Karpas-422 (cell line): ENCODE measurements at places on chromosomes 5 and 9. TPM values are rescaled to one million over a fixed set of nuclear protein-coding genes. Genes with fewer than 3 reads are reported as not detected.
A peak's percentile ranks its signal among the peaks of the same experiment; 100 is the strongest.

DNA sequence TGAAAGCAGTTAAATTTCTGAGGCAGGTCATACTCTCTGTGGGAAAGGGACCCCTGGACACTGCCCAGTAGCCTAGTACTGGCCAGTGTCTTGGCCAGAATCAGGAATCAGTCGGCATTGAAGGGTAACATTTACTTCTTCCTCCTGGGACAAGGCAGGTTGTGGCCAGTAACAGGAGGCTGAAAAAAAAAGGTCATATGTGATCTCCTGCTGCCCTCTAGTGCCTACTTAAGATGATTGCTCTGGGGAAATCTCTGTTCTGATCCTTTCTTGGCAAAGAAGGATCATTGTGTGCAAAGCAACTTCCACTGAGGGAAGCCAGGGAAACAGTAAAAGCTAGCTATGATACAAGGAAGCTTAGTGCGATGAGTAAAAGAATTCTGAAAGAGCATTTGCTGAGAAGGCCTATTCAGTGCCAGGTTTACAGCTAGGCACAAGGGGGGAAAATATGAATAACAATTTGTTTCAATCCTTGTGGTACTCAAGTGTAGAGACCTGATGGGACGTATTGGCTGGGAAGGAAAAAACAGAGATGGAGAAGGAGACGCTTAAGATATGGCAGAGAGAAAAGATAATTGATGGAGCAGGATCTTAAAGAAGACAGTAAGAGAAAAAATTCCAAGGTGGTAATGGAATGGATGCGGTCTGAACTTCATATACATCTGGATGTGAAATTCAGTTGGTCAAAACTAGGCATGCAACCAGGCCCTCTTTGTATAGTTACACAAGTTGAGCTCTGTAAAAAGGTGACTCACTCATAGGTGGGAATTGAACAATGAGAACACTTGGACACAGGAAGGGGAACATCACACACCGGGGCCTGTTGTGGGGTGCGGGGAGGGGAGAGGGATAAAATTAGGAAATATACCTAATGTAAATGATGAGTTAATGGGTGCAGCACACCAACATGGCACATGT lies 25.8 kb upstream of the TRIM32 start:
- peak; percentile 84 for DNase-seq

DNA sequence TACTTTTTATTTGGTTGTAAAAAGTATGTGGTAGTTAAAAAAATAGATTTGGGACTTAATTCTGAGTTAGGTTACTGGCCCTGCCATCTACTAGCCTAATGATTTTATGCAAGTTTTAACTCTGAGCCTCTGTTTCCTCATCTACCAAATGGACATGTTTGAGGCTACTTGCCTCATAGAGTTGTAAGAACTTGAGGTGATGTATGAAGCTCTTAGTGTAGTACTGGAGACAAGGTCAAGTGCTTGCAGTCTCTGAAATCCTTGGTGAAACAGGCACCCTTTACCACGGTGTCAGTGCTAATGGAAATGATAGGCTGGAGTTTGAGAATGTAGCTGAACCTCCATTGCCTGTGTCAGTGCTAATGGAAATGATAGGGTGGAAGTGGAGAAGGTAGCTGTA lies 15.3 kb downstream of the GPR107 start:
- no peak for DNase-seq

DNA sequence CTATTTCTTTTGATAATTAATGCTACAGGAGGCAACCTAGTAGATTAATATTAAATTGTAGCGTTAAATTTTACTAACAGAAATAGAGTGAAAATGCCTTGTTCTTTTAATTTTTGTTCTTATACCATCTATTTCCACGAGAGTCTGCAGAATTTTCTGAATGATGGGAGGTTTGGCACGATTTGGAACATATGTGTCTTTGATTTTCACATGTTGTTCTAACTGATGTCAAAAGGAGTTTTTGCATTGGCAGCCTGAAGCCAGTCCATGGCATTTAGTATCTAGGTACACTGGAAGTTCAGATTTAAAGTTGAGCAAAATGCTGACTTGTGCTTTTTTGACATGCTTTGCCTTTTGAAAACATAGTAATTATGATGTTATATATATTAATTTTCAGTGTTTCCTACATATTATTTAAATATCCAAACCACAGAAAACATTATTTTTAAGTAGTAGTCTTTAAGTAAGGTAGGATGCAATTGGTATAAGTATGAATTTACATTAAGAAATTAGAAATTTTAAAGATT lies 103.0 kb downstream of the PBX3 start:
- DNase-seq = no peak

- no peak for DNase-seq
These were observed 12.8 kb downstream of the CEP78 start for GRCh38 chr9:78248635-78249034.

- no peak for DNase-seq
These were observed 1637.9 kb upstream of the ACO1 start for GRCh38 chr9:30746589-30746988.

DNA sequence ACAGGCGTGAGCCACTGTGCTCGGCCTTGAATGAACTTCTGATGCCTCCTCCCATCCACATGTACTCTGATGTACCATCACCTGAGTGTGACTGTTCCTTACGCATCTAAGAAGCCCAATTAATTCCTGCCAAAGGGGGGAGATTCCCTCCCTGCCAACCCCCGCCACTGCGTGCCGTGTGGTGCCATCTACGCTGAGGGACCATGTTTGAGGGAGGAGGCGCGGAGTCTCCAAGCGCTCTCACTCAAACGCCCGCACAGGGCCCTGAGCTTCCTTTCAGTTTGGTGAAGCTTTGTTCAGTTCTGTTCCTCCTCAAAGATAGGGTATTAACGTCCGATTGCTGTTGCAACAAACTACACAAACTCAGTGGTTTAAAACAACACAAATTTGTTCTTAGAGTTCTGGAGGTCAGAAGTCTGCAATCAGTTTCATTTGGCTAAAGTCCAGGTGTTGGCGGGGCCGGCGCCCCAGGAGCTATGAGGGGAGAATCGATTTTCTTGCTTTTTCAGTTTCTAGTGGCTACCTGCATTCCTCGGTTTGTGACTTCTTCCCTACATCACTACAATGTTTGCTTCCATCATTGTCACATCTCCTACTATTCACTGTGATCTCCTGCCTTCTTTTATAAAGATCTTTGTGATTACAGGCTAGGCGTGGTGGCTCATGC lies 13.9 kb upstream of the PRXL2C start:
- no peak for DNase-seq

- no peak for DNase-seq
These were observed 21.1 kb downstream of the PDE8B start for GRCh38 chr5:77231471-77232138.

DNA sequence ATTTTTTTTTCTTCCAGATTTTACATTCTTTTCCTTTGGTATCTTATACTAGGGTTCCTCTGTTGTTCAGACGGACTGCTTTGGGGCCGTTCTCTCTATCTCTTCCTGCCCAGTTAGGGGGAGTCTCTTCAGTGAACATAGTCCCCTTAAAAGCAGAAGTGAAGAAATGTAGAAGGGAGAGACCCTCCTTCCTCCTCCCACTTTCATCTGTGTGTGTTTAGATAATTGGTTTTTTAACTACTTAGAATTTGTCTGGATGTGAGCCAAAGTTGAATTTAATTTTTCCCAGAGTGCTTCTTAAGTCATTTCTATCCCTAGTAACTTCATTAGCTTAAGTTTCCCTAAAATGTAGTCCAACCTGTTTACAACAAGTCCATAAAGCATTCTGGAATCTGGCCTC lies 167.5 kb downstream of the HACD4 start:
- no peak for DNase-seq

DNA sequence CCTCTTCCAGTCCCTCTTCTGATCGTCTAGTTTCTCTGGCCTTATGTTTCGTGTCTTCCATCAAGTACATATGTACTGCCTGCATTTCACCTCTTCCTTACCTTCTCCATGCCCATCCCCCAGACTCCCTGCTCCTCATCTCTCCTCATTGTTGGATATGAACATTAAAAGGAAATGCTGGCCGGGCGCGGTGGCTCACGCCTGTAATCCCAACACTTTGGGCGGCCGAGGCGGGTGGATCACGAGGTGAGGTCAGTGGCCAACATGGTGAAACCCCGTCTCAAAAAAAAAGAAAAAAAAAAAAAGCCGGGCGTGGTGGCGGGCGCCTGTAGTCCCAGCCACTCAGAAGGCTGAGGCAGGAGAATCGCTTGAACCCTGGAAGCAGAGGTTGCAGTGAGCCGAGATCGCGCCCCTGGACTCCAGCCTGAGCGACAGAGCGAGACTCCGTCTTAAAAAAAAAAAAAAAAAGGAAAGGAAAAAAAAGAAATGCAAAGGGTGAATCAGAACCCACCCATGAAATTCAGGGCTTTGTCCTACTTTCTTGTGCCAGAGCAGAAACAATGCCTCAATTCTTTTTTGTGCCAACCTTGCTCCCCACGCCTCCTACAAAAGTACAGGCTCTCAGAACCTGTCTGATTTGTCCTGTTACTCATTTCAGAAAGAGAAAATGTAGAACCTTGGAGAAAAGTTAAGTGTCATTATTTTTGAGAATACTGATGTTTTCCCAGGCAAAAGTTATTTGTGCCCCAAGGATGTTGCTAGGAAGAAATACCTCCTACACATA lies 1.5 kb upstream of the ZFR start:
- DNase-seq = no peak

DNA sequence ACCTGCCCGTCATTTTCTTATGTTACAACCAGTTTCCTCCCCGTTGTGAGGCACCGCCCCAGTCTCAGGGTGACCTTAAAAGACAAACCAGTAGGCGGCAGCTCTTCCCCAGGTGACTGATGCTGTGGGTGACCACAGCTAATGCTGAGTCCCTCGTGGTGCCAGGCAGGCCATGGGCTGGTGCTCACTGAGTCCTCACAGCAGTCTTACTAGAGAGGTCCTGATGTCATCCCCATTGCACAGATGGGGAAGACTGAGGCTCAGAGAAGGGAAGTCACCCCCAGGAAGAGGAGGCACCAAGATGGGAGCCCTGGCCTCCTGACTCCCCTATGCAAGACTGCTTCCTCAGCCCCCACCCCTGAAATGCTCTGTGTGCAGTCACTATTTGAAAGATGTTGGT lies 978 bp downstream of the CFAP157 start:
- peak; percentile 77 for DNase-seq

DNA sequence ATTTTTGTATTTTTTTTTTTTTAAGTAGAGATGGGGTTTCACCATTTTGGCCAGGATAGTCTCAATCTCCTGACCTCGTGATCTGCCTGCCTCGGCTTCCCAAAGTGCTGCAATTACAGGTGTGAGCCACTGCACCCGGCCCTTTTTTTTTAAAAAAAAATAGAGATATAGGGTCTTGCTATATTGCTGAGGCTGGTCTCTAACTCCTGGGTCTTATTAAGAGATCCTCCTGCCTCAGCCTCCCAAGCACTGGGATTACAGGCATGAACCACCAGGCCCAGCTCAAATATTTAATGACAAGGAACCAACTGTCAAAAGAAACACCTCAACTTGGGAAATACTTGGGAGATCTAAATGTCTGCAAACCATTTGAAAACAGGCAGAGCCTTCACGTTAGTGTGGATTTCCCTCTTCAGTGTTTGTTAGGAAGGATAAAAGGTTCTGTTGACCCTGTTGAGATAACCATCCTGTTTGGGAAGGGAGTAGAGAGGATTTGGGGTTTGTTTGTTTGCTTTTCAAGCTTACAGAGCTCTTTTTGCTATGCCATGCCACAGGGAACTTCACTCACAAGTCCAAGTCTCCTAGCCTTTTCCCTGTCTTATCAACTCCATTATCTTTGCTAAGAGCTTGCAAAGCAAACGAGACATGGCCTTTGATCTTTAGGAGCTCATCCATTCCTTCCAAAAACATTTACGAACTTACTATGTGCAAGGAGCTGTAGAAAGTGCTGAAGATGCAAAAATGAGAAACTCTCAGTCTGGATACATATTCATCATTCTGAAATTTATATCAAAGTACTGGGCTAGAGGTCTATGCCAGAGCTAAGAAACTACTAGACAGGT lies 7.5 kb downstream of the FAXDC2 start:
- DNase-seq = no peak

DNA sequence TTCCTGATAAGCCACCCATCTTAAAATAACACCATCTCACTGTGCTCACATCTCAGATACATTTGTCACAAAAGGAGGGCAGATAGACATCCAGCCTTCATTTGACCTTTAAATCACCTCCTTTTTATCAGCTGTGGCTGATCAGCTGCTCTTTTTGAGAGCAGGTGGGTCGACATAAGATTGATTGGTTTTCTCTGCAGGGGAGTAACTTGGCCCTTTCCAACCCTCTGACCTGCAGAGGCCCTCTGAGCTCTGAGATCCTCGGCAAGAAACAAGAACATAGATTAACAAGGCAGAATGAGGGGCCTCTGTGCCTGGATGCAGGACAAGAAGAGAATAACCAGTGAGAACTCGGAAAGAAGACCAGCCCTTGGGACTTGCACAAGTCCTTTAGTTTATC lies 33.5 kb upstream of the GLRA1 start:
- no peak for DNase-seq

DNA sequence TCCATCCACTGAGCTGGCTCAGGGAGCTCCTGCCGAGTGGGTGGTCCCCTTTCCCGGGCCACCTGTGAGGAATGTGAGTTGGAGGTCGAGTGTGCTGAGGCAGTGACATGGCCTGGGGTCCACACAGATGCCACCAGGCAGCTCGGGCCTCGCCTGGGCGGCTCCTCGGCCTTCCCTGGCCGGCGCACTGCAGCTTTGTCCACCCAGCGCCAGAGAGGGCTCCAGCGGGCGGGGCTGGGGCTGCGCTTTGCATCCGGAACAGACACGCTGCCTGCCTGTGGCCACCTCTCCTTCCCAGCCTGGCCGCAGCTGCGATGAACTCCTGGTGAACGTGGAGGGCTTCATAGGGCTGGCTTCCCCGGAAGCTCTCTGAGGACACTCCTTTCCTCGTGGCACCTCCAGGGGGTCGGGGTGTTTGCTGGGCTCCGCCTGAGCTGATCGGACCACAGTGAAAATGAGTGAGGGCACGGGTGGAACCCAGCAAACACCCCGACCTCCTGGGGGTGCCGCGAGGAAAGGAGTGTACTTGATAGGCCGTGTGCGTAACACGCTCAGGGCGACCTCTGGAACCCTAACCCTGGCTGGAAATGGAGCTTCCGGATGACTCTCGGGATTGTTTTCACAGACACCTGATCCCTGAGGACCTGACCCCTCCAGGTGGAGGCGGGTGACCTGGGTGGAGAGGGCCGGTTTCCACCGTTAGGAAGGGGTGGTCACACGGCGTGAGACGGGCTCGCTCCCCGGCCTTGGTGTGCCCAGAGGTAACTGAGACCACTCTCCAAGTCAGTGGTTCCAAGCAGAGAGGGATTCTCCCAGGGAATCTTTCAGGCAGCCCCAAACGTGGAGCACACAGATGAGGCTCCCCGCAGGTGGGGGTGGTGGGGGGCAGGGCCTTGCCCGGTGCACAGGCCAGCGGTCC lies 31.8 kb upstream of the RXRA start:
- no peak for DNase-seq

DNA sequence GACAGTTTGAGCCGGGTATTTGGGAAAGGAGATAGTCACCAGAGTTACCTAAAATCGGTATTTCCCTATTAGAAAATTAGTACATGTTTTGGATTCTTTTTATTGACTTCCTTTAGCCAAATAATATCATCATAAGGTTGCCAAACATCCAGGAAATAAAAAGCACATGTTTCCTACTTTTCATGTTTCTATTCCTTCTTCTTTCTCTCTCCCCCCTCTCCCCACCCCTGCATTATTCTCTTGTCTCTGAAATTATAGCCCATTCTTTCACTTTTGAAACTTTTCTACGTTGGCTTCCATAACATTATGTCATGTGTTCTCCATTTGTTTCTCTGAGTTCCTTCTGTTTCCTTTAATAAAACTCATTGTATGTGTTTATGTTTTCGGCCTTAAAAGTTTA lies 161.9 kb downstream of the ALDH1A1 start:
- no peak for DNase-seq

Gene PCDHGB2
- total RNA-seq = 9.8 and 11.5 TPM in 2 replicates

Gene AK1
- 1.0 and 32.6 TPM in 2 replicates for total RNA-seq
